NCI-H446 treated with DMSO at 0.1 percent for 48 hours (cell line): ENCODE measurements at places on chromosomes 1 and 21.

DNA sequence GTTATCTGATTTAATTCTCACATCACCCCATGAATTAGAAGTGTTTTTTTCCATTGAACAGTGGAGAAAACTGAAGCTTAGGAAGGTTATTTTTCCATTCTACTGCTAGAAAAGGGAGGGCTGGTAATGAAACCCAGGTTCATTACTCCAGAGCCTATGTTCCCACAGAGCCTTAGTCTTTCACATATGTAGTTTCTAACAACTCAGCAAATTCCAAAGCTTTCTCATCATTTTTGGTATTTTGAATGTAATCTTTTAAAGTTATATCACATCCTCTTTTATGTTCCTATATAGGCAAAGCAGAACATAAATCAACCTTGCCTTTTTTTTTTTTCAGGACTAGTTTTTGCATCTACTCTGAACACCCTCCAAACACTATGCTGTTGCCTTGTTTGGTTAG is 131.9 kb upstream of the BEND5 start:
- DNase-seq: no peak

- DNase-seq: no peak
Measured at GRCh38 chr1:74681851-74682250, 8.3 kb upstream of the ERICH3 start.

- no peak for DNase-seq
Measured at GRCh38 chr1:66954208-66954607, 29.4 kb downstream of the MIER1 start.

- DNase-seq: no peak
Measured at GRCh38 chr1:15013767-15014166, 139.8 kb upstream of the TMEM51 start.

GRCh38 chr1:240362826-240363225 is 249.1 kb downstream of the GREM2 start:
- DNase-seq: no peak

DNA sequence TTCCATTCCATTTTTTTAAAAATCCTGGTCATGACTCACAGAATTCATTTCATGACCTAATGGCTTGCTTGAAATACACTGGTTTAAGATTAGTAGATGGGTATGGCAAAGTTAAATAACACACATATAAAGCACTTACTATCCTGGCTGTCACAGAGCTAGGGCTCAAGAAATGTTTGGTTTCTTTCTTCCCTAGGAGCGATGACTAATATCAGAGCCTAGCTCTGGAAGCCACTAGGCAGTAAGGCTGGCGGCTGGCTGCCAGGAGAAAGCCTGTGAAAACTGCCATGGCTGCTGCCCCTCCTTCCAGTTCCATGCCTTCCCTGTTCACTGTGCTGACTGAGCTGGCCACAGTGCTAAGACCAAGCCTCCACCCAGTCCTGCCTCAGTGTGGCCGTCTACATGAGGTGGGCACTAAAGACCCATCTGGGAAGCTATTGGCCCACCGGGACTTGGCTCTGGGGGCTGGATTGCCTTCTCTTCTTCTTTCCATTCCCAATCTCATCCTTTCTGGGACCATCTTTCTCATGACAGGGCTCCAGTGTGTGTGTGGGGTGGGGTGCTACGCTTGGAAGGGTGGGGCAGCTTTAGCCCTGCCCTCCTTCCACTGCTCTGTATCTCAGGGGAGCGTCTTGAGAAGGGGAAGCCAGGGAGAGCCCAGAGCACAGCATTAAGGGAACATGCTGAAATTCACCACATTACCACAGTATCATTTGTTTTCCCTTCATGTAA is 10.8 kb upstream of the ASCL5 start:
- no peak for DNase-seq

DNA sequence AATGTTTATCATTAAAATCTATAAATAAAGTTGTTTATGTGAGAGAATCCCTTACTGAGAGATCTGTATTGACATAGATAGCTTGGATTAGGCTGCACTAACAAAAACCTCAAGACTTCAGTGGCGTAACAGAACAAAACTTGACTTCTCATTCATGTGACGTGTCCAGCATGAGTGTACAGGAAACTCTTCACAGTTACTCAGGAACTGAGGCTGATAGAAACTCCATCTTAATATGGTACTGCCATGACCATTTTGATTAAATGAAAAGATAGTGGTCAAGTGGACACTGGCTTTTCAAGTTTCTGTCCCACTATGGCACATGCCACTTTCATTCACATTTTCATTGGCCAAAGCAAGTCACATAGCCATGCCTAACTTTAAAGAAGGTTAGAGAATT is 3.7 kb downstream of the ST3GAL3 start:
- no peak for DNase-seq

DNA sequence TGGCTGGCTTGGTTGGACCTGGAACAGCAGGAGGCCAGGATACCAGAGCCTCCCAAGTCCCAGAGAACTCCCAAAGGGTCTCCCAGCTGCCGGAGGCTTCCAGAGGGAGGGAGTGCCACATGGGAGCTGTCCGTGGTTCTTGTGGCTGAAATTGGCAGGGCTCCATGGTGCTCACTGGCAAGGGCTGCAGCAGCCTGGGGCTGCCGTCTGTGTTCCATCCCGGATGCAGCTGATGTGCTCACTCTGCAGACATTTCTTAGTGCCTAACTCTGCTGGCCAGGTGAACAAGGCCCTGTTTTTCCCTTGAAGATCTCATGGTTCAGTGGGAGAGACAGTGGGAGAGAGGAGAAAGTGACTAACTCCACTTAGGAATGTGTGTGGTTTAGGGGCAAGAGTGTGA is 261.1 kb downstream of the CAMTA1 start:
- no peak for DNase-seq

DNA sequence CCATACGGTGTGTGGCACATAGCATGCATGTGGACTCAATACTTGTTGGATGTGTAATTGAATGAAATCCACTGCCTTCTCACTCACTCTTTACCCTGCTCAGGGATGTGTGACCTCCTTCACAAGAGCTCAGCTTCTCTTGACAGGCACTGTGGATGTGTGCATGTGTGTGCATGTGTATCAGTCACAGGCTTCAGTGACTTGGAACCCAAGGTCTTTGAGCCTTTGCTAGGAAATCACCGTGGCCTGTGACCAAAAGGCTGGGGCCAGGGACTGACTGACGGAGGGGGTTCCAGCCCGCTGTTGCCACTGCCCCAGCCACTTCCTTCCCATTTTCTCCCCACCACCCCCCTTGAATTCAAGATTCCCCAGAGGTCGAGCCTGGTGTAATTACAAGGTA is 144.4 kb upstream of the POU3F1 start:
- no peak for DNase-seq

- no peak for DNase-seq
Measured at GRCh38 chr1:56816909-56817308, 2.3 kb downstream of the FYB2 start.

DNA sequence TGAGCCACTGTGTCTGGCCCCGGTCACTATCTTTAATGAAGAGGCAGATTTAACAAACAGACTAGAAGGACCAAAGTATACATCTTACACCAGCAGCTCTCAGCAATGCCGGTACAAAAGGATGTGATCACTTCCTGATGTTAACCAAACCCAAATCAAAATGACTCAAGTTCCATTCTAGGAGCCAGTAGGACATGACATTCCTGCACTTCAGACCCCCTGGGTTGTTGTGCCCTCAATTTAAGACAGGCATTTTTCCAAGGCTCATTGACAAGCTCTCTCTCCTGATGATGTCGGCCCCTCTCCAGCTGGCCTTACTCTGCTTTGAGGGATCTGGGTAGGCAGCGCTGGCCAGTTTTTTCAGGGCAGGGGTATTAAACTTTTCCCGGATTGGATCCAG is 35.1 kb downstream of the YARS1 start:
- no peak for DNase-seq

GRCh38 chr21:41612674-41613532 is 104.9 kb upstream of the TMPRSS2 start:
- DNase-seq: no peak

GRCh38 chr1:47555841-47556560 is 118.2 kb downstream of the FOXD2 start:
- no peak for DNase-seq

GRCh38 chr1:158998781-158999161 is 10.9 kb upstream of the IFI16 start:
- DNase-seq: peak; percentile 49

DNA sequence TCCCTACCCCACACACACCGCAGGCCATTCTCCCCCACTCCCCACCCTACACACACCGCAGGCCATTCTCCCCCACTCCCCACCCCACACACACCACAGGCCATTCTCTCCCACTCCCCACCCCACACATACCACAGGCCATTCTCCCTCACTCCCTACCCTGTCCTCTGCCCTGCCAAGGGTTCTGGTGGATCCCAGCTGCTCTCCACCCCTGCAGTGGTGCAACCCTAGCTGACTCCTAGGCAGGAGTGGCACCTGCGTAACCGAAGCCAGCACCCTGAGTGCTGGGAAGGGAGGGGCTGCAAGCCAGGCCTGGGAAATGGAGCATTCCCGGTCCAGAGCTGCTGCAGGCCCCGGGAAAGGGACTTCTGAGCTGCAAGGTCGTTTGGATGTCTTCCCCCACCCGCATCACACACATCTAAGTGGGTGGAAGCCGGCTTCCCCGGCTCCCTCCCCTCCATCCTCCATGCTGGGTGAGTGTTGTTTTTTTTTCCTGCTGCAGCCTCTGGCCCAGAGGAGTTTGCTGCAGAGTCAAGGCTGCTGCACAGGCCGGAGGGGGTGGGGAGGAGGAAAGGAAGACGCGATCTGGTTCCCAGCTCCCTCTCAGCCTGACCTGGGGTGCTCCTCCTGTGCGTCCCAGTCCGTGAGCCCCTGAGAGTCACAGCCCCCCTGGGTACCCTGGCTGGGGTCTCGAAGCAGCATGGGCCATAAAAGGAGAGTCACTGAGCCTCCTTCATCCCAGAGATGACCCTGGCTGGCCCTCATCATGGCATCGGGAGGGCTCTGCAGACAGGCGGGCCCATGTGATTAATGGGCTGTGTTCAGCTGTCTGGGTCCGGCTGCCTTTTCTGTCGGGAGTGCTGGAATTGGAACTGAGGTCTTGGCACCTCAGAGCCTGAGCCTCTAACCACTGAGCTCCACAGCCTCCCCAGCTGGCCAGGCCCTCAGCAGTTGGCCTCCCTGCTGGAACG is 16.1 kb downstream of the H6PD start:
- no peak for DNase-seq

GRCh38 chr1:156775799-156776198 is 8.5 kb downstream of the PRCC start:
- DNase-seq: no peak

DNA sequence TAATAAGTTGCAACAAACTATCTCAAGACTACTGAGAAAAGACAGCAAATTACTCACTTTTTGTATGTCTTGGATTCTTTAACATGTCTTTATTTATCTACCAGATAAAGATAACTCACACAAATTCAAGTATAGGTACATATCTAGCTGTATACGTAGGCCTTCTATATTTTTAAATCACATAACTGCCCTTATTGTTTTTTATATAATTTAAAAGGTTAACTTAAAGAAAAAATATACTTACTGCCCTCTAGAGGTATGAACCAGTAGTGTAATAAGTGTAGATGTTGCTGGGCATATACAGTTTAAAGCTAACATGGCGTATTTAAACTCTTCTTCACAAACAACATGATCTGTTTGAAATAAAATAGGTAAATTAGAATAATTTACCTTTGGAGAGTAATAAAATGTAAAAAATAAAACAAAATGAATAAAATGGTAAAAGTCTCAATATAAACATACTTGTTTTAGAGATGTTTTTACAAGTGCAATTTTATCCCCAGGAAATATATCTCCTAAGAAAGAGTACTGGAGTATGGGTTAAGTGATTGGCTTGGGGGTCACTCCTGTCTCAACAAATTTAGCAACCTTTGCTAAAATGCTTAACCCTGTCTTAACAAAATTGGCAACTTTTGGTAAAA is 235.2 kb downstream of the KCNT2 start:
- no peak for DNase-seq

DNA sequence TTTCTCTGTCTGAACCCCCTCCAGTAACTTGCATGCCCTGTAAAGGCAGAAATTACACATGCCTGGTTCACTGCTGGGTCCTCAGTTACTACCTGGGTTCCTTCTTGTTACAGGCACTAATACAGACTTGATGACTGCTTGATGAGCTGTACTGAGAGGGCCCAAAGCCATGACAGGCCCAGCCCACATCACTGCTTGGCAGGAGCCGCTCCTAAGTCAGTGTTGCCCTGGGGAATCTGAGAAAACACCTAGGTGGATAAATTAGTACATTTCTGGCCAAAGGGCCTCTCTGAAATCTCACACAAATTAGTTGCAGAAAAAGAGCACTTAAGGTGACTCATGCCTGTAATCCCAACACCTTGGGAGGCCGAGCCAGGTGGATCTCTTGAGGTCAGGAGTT is 37.8 kb upstream of the IRF2BP2 start:
- DNase-seq: no peak

- no peak for DNase-seq
Measured at GRCh38 chr1:74613894-74614293, 59.7 kb downstream of the ERICH3 start.

DNA sequence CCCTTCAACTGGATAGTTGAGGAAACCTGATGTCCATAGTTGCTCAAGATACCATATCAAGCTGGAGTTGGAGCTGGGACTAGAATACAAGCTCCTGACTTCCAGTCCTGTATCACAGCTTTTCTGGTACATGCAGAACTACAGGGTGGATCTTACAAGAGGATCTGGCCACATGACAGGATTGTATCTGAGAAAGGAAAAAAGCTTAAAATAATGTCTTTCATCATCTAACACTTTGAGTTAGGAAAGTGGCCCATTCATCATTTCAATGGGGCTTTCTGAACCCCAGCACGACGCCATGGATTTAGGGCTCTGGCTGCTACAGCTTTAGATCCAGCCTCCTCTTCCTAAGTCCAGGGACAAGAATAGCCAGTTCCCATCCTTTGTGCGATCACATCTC is 46.9 kb downstream of the RASSF5 start:
- DNase-seq: no peak

GRCh38 chr1:6350416-6351088 is 43.0 kb downstream of the ACOT7 start:
- DNase-seq: no peak

- no peak for DNase-seq
Measured at GRCh38 chr21:29524055-29524454, 225.3 kb downstream of the BACH1 start.

DNA sequence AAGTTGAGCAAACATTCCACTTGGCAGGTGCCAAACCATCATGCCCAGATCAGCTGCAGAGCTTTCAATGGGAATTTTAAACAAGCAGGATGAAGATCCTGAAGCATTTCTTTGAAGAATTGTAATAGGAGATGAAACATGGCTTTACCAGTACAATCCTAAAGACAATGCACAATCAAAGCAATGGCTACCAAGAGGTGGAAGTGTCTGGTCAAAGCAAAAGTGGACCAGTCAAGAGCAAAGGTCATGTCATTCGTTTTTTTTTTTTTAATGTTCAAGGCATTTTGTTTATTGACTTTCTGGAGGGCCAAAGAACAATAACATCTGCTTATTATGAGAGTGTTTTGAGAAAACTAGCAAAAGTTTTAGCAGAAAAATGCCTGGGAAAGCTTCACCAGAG is 3.0 kb upstream of the NDUFS5 start:
- DNase-seq: no peak

GRCh38 chr1:17329610-17330009 is 21.6 kb downstream of the PADI4 start:
- DNase-seq: no peak
